Adipocyte (in vitro differentiated cells): ENCODE measurements at places on chromosomes 5 and 9.

- no peak for DNase-seq
These were observed 278.3 kb upstream of the TUT7 start for GRCh38 chr9:86632537-86632936.

- DNase-seq = no peak
These were observed 8.2 kb upstream of the RUFY1 start for GRCh38 chr5:179542170-179542569.

DNA sequence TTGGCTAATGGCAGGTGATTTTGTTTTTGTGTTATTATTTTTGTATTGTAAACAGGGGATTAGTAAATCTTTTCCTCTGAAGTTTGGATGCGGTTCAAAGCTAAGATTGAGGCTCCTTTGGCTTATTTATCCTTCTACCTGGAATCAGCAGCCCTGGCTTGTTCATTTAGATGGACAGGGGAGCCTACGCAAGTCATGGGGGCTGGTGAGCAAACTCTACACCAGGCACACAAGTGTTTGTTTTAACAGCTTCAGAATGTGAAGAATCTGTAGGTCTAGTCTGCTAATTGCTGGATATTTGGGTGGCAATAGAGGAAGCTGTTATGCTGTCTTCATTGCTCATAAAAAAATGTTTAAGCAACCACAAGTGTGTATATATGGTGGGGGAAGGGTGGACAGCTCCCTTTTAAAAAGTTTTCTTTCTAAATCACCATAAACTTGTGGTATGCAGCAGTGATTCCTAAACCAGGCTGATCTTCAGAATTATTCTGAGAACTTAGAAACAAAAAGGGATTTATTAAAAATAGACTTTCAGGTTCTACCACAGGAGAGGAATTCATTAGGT lies 20.7 kb downstream of the ZNF462 start:
- peak; percentile 32 for DNase-seq

- DNase-seq = no peak
These were observed 173.3 kb upstream of the HMHB1 start for GRCh38 chr5:143638654-143639053.

DNA sequence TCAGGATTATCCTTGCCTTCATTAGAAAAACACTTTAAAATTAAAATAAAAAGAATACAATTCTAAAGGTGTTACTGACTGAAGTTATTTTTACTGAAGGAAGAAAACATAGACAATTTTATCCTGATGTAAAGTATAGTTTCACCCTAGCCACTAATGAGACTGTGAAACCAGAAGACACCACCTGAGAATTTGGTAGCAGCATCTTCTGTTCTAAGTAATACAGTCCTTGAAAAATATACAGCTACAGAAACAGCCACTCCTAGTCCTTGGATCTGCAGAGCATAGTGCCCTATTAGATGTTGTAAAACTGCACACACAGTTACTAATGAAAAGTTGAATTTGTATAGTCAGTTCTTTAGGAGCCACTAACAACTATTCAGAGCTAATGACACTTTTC lies 377.7 kb downstream of the PRR16 start:
- DNase-seq = no peak

DNA sequence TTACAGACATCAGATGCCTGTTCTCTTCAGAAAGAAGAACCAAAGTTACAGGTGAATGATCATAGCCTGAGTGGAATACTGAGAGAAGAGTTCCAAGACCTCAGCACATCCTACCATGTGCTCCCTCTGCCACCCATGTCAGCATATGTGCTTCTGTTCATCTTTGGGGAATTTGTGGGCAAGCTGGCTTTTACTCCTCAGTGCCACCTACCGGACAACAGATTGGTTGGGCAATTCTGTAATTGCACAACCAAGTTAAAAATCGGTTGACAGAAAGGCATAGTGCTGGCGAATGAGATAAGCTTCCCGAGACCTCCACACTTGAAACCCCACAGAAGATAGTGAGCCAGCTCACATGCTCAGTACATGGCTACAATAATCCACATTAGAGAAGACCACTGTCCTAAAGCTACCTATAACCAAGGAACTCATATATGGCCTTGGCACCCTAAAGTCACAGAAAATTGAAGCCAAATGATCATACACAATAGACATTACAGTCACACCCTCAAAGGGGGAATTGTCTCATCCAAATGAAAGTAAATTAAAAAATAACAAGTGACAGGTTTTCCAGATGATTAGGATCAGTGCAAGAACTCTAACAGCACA lies 1238.0 kb upstream of the NUDT12 start:
- DNase-seq = no peak

- DNase-seq = peak; percentile 99
These were observed 148.2 kb upstream of the KLF4 start for GRCh38 chr9:107637421-107638420.

DNA sequence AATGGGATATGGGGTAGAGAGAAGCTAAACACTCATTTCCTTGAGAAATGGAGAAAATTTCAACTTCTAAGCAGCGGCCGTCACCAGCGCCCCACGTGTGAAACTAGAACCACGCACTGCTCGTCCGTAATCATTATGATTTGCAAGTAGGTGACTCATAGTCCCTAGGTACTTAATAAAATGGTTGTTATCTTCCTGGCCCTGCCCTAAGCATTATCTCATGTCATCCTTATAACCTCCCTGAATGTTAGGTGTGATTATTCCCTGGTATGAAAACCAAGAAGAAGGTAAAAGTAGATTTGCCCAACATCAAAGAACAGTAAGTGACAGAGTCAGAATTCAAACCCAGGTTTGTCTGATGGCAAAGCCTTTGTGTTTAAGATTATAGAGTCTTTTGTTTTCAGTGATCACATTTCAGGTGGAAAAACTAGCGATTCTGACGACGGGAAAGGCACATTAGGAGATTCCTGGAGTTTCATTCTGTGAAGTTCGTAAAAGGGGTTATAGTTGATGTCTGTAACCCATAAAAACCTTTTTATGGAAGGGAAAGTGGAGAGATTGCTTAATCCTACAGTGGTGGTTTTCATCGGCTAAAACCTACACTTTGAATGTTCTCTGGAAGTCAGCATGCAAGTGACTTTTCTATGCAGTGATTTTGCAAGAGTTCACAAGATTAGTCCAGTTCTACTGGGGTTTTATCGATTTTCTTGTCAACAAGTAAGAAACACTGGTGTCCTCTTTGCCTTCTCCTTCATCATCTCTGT lies 202.9 kb upstream of the WWC1 start:
- DNase-seq = peak; percentile 31

DNA sequence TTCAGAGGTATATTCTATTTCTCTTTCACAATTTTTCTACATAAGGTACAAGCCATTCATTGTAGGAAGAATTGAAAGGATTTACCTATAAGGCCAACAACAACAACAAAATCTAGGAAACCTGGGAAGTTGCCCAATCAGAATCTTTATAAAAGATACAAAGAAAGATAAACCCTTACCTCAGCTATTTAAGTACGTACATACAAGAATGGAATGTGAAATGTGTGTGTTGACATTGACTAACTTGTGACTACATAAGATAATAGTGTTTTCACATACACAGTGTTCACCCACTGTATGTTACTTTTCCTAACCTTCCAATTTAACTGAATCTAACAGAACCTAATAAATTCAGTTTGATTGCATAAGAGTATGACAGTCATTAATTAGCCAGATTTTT lies 154.1 kb downstream of the ADAMTS6 start:
- peak; percentile 45 for DNase-seq

DNA sequence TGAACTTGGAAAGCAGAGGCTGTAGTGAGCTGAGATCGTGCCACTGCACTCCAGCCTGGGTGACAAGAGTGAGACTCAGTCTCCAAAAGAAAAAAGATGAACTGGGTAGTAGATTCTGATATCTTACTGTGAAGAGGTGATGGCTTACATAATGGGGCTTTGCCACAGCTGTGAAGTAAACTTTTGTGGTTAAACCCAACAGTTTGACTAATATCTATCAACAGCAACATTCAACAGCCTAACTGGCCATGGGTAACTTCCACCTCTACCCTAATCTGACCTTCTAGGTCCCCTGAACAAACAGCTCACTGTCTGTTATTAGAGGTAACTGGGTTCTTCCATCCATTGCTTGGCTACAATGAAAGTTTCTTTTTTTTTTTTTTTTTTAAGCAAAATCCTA lies 52.1 kb downstream of the TLE1 start:
- no peak for DNase-seq

DNA sequence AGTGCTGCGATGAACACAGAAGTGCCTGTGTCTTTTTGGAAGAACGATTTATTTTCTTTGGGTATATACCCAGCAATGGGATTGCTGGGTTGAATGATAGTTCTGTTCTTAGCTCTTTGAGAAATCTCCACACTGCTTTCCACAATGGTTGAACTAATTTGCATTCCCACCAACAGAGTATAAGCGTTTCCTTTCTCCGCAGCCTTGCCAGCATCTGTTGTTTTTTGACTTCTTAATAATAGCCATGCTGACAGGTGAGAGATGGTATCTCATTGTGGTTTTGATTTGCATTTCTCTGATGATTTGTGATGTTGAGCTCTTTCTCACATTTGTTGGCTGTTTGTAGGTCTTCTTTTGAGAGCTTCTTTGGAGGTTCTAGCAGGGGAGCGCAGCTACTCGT lies 134.6 kb downstream of the TENT4A start:
- DNase-seq = no peak

- DNase-seq = peak; percentile 88
These were observed at the start of gene NEURL1B for GRCh38 chr5:172640822-172641358. Gene NEURL1B, plus strand, starts transcription at chr5:172641263. Its CDS starts 144 bp downstream, at chr5:172641407.

DNA sequence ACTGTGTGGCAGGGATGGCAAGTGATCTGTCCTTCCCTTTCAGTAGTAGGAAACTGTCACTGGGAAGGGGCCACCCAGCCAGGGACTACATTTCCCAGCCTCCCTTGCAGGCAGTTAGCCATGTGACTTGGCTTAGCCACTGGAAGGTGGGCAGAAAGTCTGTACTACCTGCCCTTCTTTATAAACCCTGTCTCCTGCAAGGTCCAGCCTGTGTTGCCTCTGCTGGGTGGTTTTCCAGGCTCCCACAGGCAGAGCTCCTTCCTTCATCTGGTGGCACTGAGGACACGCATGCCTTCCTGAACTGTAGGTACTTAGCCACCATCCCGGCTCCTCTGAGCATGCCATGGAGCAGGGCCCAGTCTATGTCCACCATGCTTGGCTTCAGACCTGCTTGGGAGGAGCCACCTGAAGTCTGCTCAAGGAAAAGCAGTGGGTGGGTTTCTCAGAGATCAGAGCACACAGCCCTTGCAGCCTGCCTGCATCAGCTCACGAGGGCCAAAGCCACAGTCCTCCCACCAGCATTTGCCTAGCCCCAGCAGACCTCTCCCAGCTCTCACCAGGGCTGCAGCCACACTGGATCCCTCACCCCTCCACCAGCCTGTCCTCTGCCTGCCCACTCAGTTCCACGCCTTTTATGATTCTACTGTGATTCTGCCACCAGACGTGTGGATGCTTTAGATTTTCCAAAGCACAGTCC lies 16.7 kb upstream of the SLC25A51 start:
- no peak for DNase-seq

DNA sequence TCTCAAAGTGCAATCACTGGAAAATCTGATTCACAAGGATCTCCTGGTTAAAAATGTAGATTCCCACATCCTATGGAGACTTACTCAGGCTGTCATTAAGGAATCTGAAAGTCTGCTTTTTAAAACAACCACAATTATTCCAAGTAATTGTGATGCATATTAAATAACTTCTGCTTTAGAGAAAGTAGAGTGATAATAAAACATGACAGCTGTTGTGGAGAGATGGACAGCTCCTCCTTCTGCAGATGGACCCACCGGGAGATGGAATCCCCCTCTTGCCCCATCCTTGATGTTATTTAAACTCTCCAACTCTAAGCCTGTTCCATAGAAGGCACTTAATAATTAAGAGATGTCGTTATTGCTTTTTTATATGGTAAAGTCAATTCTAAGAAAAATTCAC lies 802.2 kb downstream of the CDH12 start:
- no peak for DNase-seq

GRCh38 chr5:93054424-93055163 lies 526.4 kb downstream of the NR2F1-AS1 start:
- DNase-seq = peak; percentile 92

GRCh38 chr9:7452378-7452777 lies 347.2 kb downstream of the DMAC1 start:
- no peak for DNase-seq

DNA sequence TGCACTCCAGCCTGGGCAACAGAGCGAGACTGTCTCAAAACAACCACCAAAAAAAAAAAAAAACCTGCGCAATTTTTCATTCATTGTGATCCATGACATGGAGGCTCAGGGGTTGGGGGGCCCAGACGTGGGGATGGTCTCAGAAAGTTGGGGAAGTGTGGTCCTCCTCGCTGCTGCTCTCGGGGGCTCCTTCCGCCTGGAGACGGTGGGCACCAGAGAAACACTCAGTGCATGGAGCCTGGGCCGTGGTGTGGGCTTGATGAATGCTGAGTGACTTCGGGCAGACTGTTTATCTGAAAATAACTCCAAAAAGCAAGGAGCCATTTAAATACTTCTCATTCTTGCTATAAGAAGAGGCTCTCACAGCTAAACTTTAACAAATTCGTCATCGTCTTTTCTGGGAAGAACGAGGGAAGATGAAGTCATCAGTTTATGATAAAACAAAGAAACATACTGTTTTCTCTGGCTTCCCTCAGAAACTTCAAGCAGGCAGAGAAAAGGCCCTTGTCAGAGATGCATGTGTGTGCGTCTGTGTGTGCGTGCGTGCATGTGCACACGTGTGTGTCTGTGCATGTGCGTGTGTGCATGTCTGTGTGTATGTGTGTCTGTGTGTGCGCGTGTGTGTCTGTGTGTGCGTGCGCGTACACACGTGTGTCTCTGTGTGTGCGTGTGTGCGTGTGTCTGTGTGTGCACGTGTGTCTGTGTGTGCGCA lies 35.0 kb downstream of the RASGEF1C start:
- DNase-seq = peak; percentile 15

DNA sequence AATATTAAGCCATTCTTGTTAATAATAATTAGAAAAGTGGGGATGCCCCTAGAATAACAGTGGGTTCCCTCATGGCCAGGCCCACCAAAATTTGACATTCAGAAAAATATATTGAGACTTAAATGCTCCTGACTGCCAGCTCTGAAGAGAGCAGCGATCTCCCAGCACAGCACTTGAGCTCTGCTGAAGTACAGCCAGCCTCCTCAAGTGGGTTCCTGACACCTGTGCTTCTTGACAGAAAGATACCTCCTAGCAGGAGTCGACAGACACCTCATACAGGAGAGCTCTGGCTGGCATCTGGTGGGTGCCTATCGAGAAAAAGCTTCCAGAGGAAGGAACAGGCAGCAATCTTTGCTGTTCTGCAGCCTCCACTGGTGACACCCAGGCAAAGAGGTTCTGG lies 261.5 kb downstream of the DTWD2 start:
- no peak for DNase-seq

DNA sequence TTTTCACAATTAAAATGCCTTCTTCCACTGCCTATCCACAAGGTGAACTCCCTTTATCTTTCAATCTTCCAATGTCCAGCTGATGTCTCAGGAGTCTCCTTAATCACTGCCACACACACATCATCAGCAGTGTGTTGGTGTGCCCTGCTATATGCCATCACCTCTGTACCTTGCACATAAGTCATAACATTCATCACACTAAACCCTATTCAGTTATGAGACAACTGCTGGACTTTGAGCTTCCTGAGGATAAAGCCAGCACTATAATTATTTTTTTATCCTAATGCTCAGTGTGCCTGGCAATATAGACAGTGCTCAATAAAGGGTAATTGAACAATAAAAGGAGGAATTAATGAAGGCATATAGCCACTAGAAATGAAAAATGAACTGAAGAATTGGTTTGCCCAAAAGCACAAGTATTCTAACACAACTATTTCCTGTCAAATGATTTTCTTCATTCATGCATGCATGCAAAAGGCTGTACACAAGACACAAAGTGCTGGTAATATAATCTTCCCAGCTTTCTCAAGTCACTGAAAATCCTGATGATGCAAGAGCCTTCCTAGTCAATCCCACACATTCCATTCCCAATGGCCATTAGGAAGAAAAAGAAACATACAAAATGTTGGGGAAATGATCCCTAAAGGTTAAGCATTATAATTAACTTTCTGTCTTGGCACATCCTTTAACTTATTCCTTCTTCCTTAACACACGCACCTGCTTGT lies 32.4 kb downstream of the LPAR1 start:
- DNase-seq = peak; percentile 58
